ENCODE measurements at places on chromosomes 2 and 18.

- no peak for DNase-seq
Observed at GRCh38 chr2:1892529-1893250, 148.4 kb upstream of the PXDN start.

DNA sequence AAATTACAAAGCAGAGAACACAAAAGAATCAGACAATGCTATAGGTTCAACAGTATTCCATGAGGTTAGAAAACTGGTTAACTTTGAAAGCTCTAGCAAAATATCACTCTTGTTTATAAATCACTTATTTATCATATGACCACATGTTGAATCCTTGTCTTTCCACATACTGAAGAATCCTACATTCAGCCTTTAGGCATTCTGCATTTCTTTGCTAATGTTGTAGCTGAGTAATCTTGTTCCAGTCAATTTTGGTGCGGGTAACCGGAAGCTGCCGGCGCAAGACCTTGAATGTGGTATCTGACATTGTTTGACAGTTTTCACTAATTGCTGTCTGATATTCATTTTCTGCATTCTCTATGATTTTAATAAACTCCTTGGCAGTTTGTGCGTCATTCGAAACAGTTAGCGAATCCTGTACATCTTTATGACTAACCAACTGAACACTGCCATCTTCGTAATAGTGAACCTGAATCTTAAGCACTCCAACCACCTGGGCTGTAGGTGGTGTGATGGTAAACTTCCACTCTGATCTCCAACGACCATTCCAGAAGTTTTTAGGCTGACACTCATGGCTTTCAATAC lies 154.1 kb downstream of the BAZ2B start:
- DNase-seq, result no peak

GRCh38 chr2:65050931-65051330 lies 5.3 kb upstream of the CEP68 start:
- DNase-seq, result no peak

DNA sequence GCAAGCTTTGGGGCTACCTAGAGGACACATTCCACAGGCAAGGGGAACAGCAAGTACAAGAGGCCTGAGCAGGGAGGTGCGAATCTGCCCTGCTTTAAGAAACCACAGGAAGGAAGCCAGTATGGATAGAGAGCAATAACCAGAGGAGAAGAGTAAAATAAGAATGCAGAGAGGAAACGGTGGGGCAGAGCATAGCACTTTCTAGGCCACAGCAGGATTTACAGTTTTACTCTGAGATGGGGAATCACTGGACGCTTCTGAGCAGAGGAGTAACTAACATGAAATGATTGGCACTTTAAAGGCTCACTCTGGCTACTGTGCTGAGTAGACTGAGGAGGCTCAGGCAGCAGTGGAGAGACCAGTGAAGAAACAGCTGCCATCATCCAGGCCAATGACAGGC lies 23.8 kb downstream of the AAK1 start:
- no peak for DNase-seq

GRCh38 chr2:215983581-215984351 lies 29.6 kb downstream of the MREG start:
- DNase-seq, result no peak

DNA sequence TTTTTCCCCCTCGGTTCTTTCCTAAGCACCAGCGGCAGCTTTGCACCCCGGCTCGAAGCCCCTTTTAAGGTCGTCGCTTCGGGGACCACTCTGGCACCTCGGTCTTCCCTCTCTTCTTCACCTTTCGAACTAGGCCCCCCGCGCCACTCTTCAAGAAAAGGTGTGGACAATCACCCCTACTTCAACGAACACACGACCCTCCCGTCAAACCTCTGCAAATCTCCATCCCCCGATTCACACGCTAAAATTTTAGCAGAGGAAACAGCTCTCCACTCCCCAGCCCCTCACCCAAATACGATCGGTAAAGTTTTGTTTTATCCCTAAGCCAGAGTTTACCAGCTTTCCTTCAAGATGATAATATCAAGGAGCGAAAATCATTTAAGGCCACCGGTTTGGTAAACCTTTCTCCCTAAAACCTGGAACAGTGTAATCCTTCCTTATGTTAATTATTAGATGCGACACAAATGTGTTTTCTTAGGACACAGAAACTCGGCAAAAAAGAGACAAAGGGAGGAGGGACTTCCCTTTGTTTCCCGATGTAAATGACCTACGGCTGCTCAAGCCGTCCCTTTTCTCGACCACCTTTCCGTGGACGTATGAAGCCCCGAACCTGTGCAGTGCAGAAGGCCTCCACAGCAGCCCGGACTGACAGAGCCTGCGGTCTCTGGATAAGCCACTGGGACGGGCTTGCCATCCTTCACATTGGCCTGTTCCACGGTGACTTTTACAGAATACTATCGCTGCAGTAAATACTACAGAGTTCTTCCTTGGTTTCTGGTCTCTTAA lies 85.2 kb downstream of the RBMS1 start:
- no peak for DNase-seq

DNA sequence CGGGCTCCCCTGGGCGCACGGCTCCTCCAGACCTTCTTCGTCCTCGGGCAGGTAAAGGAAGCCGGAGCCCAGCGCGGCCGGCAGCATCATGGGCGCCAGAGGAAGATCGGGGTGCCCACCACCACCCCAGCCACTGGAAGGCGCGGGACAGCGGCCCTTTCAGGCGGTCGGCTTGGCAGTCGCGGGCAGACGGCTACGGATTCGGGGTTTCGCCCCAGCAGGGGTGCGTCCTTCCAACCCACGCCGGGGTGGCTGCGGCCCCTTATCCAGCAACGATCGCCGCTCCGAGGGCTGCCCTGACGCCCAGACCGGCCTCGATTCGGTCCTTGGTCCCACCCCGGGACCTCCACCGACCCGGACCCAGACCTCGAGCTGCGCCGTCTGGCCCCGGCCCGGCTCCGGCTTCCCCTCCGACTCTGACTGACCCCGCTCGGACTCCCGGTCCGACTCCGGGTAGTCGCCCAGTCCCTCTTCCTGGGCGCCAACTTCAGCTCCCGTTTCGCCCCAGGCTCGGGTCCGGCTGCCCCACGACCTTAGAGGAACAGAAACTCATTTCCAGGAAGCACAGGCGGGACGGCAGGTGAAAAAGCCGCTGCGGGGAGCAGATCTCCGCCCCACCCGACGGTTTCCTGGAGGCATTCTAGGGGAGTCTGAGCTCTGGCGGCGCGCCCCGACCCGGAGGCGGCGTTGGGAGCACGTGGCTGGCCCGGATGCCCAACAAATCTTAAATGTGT lies 30.2 kb upstream of the SSB start:
- DNase-seq, result no peak

DNA sequence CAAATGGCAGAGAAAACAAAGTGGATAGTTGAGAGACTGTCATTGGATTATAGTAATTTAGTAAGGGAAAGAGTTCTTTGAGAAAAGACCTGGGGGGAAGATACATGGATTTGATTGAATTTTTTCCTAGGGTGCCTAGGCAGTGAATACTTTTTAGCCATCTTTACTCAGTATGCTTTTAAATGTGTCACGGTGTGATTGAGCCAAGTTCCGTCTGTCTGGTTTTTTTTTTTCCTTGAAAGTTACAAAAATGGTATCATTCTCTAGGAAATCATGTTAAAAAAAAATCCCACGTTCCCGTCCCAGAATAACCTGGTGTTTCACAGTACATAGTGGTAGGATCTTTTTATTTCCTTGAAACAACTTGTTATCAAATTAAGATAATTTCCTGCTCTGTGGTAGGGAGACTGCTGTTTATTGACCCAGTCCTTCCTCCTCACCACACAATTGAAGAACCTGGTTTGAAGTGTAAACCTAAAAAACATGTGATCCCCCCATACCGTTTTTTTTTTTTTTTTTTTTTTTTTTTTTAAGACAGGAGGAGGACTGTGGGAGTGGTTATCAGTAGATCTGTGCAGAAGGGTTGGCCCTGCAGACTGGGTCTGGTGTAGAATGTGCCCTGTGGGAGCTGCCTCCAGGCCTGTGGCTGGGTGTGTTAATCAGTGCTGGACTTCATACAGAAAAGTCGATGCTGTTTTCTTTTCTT lies 55.1 kb downstream of the DGKD start:
- no peak for DNase-seq

DNA sequence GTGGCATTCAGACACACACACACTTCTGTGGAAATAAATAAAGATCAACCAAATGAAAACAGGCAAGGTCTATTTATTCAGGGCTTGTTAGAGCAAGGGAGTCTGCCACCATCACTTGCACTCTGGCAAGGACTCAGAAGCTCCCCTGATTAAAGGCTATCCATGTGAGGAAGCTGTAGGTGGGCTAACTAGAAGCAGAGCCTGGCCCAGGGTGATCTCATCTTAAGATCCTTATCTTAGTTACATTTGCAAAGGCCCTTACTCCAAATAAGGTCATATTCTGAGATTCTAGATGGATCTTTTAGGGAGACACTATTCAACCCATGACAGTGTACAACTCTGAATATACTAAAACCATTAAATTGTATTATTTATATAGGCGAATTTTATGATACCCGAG lies 190.0 kb upstream of the SRD5A2 start:
- DNase-seq, result no peak

DNA sequence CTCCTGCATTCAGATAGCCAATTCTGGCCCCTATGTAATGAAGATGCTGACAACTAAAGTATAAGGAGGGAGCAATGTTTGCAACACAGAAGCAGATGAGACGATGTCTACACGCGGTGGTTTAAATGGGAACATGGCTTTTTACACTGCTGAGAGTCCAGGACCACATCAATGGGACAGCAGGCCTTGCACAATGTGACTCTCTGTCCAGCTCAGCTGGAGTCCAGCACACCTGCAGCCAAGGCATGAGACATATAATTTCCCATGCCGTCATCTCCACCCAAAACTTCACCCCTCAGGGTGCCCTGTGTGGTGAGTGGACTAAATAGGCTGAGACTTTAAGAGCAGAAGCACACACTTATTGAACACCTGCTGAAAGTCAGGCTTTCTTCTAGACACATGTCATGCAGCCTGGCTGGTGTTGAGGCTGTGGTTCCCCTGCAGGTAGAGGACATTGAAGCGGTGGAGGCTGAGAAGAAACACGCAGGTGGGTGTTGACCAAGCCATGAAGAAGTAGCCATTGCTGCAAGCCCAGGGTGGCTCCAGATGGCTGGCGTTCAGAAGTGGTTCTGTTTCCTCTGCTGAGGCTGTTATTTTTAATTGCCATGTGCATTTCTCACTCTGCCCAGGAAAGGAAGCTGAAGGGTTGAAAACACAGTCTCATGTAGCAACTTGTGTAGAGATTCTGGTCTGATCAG lies 345.6 kb downstream of the MYCN start:
- no peak for DNase-seq

DNA sequence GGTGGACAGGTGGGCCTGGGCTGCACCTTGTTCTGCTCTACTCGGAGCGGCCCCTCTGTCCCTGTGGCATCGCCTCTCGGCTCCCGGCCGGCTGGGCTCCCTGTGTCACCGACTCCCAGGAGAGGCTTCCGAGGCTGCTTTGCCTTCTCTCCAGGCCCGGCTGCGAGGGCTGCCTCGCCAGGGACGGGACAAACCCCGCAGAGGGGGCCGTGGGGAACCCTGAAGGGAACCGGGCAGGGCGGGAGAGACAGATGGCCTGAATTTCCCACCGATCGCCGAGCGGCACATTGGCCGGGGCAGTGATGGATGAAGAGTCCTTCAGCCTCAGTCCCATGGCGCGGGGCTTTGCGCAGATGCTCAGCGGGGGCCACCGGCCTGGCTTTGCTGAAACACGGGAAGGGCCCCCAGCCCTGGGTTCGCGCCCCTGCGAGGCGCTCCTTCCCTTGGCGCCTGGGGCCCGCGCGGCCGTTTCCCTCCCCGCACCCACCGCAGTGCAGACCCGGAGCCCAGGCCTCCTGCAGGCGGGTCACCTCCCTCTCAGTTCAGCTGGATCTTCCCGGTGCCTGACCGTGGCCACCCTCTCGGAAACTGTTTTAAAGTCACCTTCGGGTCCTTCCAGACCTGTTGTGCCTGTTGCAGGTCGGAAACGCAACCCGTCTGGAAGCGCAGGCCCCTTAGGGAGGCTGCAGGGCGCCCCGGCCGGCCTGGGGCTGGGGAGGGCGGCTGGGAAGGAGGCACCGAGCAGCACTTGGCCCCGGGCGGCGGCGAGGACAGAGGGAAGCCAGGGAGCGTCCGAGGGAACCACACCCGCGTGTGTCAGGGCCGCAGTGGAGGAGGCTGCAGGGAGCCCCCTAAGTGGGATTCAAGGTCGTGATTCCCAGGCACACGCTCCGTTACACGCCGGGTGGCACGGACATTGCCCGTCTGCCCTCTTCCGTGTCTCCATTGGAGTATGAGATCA lies 341.9 kb upstream of the SALL3 start:
- DNase-seq, result no peak

DNA sequence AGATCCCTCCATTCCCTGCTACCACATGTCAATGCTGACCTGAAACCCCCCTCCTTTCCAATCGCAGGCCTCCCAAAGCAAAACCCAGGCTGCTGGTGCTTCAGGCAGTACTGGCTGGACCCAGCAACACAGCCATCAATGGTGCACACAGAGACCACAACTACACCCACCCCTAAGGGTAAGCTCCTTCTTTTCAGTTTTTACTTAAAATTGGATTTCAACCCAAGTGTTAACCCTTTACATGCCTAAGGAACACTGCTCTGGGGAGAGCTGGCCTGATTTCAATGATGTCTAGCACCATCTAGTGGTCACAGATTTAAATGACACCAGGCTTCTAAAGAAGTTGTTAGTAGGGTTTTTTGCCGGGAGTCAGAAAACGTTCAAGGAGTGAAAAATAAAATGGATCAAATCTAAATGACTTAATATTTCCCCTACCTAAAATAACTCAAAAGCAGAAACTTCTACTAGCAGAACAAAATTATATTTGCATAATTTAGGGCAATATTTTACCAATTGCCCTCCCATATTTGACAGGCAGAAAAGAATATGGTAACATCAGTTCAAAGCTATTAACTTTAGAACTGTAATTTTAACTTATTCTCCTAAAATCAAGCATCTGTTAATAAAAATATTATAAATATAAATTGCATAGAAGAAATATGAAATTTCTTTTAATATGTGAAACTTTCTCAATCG lies 24.6 kb downstream of the FECH start:
- no peak for DNase-seq

DNA sequence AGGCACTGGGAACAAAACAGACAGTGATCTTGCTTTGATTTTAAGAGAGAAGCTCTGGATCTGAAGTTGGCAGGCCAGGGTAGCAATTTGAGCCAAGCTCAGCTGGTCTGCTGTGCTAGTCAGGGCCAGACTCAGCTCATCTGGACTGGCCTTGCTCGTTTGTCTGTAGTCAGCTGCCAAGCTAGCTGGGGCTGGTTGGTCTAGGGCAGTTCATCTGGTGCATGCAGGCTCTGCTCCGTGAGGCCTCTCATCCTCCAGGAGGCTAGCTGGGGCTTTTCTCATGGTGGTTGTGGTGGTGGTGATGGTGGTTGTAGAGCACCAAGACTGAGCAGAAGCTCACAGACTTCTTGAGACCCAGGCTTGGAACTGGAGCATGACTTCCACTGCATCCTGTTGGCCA lies 10.3 kb downstream of the FBLN7 start:
- no peak for DNase-seq

- DNase-seq, result no peak
Observed at GRCh38 chr2:127226132-127226519, 6.0 kb upstream of the CYP27C1 start.

- DNase-seq, result no peak
Observed at GRCh38 chr18:49460976-49461601, 644 bp upstream of the DYM start.
